A172 (cell line): ENCODE measurements at places on chromosomes 3 and 15. TPM values are rescaled to one million over a fixed set of nuclear protein-coding genes. Genes with fewer than 3 reads are reported as not detected.

DNA sequence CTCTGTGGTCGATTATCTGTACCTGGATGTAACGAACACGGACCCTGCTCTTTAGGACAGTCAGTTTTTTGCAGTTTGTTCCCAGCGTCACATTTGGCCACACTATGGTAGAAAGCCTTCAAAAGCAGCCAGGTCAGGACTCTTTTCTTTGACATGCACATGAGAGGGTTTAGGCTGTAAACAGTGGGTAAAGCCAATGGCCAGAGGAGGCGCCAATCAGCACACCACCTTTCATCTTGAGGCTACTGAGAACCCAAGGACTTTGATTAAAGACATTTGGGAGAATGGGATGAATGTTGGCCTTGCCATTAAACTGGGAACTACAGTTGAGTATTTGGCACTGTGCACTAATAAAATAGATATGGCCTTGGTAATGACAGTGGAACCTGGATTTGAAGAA is 225.9 kb downstream of the OXSM start:
- no peak for DNase-seq

DNA sequence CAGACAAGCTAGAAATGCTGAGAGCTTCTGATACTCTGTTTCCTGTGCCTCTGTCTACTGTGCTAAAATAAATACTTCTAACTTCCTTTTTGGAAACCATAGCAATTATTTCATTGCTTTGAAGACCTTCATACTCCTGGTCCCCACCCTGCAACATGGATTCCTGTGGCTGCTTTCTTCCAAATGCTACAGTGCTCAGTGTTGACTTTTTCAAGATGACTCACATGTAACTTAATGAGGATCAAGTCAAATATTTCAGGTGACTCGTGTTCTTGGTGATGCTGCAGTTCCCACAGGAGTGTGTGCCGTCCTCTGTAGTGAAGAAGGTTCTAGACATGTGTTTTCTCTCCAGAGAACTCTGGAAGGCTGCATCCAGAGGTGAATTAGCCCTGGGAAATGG is 288.6 kb downstream of the CLSTN2 start:
- DNase-seq = peak; percentile 91

GRCh38 chr3:22609139-22609538 is 594.0 kb upstream of the UBE2E2 start:
- no peak for DNase-seq

DNA sequence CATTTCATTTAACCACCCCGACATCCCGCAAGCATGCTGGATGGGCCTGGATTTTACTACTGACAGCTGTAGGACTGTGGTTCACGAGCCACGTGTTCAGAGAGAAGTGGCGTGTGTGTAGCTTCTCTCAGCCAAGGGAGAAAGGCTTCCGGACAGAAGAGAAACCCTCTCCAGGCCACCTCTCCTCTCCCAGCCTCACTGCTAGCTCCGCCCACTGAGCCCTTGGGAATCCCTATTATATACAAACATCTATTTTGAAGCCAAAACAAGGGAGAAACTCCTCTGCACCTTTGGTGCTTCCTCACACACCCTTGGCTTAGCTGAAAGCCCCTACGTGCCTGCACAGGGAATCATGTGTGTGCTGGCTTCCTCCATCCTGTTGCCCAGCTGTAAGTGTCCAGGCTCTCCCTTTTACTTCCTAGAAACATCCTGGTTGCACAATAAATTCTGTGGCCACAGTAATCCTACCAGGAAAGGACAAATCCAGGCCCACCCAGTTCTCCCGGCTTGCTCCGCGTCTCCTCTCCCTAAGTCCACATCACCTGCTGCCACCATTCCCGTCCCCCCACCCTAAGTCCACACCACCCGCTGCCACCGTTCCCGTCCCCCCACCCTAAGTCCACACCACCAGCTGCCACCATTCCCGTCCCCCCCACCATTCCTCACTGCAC is 30.5 kb downstream of the PCSK6 start:
- DNase-seq = no peak

DCBLD2 gene
- 808 and 1,036 TPM in 2 replicates for total RNA-seq

DNA sequence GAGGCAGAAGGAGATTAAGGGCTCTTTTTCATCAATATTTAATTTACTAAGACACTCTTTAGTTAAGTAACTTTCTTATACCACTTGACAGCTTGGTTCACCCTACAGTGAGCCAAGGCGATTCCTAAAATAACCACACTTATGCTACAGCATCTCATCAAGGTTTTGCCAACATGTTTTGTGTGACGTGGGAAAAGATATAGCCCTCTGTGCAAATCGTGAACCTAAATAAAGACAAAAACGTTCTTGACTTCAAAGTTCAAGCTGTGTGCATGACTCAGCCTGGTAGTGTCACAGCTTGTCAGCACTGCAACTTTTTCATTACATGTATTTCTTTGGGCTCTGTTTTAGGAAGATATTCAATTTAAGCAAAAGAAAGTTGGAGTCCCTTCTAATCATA is 297.0 kb upstream of the EPHA3 start:
- no peak for DNase-seq

DNA sequence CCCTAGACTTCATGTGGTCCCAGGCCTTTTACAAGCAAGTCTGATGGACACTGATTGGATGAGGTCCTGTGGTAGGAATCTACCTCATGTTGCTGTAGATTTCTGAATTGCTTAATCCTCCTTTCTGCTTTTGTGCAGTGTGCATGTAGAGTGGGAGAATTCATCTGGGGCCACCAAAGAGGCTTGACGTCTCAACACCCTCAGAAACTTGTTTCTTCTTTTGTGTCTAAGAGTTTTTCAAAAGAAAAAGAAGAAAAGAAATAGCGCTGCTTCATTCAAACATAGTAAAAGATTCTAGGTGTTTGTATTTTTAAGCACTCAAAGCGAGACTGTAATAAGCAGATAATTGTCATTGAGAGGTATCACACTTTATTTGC is 46.2 kb downstream of the NR1D2 start:
- DNase-seq = no peak

DNA sequence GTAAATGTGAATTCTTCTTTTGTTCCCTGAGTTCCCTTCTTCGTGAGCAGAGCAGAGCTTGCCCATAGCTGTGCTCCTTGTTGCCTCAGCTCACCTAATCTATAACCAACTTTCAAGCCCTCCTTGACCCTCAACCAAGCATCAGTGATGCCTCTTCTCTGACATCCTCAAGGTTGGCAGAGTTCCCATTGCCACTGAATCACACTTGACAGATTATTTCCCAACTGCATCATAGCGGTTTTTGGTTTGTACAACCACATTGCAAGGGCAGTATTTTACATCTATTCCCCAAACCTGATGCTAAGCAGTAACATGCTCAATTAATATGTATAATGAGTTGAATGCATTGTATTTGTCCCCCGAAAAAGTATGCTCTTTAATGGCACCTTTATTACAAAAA is 133.0 kb upstream of the SNTN start:
- no peak for DNase-seq

- no peak for DNase-seq
These were observed 149.0 kb downstream of the USP13 start for GRCh38 chr3:179801856-179802255.

DNA sequence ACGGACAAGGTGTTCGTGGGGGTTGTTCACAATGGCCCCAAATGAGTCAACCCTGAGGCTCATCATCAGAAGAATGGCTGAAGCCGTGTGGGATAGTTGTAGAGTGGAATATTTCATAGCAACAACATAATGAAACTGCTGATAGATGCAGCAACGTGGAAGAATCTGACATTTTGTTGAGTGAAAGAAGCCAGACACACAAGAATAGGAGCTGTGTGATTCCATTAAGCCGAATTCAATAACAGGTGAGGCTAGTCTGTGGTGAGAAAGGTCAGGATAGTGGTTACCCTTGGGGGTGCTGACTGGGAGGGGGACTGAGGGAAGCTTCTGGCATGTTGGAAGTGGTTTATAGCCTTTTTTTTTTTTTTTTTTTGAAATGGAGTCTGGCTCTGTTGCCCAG is 144.0 kb downstream of the SMAD6 start:
- no peak for DNase-seq
